ENCODE measurements at places on chromosomes 1 and 21.

DNA sequence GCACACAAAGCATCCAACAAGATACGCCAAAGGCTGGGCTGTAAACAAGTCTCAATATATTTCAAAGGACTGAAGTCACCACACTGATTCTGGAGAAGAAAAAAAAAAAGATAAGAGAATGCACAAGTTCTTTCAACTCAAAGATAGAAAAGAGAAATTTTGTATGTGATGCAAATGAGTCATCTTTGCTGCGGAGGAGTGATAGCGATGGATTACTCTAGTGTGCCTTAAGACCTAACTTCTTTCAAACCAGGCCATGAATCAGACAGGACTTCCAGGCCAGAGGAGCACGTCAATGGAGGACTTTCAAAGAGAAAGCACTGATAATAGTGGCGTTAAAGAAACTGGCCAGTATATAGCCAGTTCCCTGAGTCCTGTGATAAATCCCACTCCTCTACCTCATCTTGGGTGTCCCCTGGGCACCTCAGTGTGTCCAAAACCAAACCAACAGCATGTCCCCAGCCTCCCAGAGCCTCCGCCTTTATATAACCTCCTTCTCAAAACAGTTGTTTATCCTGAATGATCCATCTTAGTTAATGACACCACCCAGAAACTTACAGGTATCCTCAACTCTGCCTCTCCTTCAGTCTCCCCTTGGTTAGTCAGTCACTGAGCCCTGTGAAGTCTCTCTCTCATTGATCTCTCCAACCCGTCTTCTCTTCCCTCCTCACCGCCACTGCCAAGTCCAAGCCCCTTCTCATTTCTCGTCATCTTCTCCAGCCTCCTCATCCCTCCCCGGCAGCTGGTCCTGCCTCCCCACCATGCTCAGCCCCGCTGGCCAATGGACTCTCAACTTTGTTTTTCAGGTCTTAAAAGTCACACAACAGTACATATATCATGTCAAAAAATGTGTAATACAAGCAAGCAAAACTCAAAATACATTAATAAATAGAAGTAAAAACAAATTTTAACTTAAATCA lies 47.2 kb upstream of the IFFO2 start:
- no peak for DNase-seq

- no peak for DNase-seq
These were observed 2.9 kb downstream of the COL9A2 start for GRCh38 chr1:40313958-40314720.

DNA sequence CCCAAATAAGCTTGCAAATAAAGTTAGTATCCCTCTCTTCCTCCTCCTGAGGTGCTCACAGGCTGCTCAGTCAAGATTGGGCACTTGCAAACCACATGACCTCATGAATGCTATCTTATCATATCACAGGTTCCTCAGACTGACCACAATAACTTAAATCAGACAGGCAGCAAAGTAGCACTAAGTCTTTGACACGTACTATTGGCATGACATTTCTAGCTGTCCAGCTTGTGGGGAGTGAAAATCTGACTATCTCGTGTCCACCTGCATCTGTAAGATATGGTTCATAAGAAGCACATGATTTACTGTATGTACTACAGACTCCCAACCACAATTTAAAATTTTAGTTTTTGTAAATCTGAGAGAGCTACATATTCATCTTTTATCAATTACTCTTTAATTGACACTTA lies 58.0 kb upstream of the GFI1 start:
- no peak for DNase-seq

- DNase-seq: no peak
These were observed 160.5 kb downstream of the PLXNA2 start for GRCh38 chr1:208083715-208084085.

DNA sequence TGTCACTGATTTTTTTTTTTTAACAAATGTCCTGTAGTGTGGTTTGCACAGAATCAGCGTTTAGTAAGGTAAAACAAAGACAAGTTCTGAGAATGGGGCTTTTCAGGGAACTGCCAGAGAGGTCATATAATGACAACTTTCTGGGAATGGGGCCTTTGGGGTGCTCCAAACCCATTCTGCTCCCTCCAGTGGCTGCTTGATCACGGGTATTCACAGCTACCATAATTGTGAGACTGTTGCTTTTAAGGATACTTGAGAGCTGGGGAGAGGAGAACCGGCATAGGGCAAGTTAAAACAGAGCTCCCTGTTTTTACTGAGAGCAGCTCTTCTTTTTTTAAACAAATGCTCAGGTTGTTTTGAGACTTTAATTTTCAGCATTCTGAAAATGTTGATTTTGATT lies 48.2 kb downstream of the CYP2J2 start:
- no peak for DNase-seq

DNA sequence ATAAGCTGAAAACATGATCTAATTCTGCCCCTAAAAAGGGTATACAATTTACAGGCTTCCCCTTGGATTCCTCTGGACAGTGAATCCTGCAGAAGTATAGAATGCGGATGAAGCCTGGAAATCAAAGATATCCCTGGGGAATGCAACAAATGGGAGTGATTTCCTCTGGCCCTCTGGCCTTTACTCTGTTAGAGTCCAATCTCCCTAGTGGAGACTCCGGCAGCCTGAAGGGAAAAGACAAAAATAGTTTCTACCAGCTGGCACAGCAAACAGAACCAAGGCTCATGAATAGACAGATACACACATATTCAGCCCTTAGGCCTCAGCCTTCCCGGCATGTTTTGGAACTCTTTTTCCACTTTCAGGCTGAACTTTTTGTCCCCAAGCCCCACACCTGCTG lies 3.9 kb upstream of the LRRC52 start:
- no peak for DNase-seq

- DNase-seq: peak; percentile 18
These were observed 89.7 kb downstream of the DMRTA2 start for GRCh38 chr1:50333595-50333974.

GRCh38 chr1:117137281-117137855 lies 15.8 kb upstream of the TRIM45 start:
- no peak for DNase-seq

GRCh38 chr1:182135946-182136345 lies 74.4 kb upstream of the ZNF648 start:
- DNase-seq: no peak

- DNase-seq: no peak
These were observed 665.5 kb downstream of the PTPRU start for GRCh38 chr1:29901624-29902325.

DNA sequence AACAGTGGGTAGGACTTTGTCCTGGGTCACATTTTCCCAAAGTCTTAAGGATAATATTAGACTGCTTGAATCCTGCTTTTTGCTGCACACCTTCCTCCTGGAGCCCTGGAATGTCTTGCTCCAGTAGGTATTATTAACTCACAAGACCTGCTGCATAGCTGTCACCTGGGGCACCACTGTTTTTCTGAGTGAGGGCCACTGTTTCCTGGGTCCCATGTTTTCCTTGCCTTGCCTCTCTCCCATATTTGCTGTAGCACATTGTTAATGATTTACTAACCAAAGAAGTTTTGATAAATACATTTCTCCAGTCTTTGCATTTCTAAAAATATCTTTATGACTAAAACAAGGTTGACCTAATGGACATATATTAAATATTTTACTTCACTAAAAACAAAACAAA lies 22.5 kb upstream of the FCAMR start:
- DNase-seq: no peak

DNA sequence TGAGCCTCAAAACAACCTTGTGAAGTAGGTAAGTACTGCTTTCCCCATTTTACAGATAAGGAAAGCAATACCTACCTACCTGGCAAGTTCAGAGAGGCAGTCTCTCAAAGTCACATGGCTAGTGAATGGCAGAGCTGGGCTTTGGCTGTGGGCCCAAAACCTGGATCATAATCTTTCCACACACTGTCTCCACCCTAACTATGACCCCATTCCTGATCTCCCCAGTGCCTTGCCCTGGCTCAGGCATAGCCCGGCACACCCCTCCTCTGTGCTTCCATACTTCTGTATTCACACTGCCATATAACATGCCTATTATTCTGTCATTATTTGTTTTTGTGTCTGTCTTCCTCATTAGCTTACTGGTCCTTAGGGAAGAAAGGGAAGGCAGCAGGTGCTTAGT lies 15.9 kb downstream of the GNG12 start:
- DNase-seq: no peak

DNA sequence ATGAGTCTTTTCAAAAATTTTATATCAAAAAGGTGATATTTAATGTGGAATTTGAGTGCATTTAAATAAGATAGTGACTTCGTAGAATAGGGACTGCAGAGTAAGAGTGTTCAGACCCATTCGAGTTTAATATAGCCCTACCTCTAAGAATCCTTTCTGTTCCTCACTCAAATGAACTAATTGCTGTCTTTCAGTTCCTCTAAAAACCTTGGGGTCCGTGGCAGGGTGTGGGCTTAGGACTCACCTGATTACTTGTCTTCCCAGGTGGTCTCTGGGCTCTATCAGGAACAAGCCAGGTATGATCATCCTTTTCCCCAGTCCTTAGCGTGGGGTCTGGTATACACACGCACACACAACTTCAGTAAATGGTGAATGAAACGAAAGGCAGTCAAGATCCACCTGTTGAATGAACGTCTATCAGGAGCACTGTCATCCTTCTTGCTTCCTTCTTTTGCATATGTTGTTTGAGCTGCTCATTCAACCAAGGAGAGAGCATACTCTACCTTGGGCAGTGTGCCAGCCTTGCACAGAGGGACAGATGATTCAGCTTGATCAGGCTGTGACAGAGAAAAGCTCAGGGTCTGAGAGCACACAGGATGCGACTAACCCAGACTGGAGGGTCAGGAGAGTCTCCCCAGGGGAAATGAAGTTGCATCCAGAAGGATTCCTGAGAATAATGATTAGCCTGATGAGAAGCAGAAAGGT lies 1.2 kb upstream of the RNF11 start:
- peak; percentile 96 for DNase-seq

DNA sequence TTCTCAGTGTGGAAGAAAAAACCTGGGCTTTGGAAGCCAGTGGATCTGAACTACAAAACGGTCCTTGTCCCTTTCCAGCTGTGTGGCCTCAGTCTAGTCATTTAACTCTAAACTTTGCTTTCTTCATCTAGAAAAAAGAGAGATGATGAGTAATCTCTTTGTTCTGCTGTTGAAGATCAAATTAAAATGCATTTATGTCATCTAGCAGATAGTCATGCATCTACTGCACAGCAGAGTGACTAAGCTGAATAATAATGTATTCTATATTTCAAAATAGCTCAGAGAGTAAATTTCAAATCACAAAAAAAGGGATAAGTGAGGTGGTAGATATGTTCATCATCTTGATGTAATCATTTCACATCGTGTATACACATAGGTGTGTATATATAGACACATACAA lies 473.2 kb downstream of the DSCAM start:
- DNase-seq: no peak

DNA sequence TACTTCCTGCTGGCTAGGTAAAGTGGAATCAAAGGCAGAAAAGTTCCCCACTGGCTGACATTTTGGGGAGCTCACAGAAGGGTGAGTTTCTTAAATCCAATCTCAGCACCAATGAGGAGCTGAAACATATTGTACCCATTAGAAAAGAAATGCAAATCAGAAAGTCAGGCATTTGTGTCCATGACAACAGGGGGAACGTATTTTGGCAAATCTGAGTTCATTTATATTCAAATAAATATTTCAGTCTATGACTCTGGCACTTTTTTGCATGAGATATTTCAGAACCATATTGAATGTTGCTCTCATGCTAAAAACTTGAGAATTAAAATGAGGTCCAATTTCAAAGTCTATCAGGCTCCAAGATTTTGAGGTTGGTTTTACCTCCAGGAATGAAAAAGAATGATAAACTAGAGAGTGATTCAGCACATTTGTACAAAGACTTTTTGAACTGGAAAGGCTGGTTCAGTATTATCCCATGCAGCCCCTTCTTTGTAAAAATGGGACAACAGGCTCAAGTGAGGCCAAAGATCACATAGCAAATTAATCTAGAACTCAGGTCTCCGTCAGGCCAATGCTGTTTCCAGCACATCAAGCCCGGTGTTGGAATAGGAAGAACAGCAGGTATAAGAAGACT lies 202.2 kb downstream of the RRAGC start:
- DNase-seq: no peak

- no peak for DNase-seq
These were observed 4.9 kb downstream of the LY9 start for GRCh38 chr1:160800645-160801408.

DNA sequence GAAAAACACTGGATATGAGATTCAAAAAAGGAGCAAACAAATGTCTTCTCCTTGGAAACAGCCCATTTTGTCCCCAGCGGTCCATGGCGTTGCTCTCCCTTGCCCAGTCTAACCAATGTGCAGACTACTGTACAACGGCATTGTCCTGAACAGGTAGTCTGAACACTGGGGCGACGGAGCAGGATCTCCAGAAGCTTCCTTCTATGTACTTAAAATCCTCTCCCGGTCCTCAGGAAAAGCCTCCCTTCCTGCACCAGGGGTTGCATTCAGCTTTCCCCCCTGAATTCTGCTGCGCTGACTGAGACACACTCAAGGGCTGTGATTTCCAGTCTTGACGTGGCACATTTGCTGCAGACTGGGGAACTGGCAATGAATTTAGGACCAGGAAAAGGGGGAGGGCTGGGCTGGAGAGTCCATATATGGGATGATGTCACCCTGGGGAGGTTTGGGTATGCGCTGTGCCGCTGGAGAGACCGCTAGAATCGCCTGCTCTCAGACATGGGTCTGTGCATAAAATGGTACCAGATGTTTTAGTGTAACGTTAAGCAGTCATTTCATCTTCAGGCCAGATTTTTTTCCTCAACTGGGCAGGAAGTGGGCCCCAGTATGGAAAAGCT lies 275.9 kb upstream of the C1orf105 start:
- no peak for DNase-seq

DNA sequence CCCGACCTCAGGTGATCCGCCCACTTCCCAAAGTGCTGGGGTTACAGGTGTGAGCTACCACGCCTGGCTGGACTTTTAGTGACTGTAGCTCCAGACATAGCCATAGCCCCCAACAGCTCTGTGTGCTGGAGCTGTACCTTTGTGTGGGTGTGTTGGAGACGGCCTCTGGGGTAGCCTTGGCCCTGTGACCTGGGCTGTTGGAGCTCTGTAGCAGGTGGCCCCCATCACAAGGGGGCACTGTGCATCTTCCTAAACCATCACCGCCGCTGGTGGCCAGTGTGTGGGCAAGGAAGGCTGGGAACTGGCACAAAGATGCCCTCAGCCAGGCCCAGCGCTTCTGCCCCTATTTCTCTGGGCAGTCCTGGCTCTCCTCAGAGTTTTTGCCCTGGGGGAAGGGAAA lies 38.4 kb upstream of the FOXO6 start:
- peak; percentile 33 for DNase-seq

DNA sequence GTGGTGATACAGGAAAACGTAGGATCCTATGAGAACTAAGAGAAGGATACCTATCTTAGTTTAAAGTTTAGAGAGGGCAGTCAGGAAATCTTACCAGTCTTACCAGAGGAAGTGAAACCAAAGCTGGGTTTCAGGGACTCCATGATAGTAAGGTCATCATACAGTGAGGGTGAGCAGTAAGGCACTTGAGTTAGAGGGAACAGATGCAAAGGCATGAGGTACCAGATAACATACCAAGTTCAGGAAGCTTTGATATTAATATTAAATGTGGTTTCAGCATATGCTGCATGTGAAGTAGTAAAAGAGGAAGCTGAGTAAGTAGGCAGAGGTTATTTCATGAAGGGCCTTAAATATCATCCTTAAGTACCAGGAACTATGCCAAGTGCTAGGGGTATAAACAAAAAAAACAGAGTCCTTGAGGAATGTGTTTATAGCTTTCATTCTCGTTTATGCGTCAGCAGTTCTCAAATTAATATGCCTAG lies 16.9 kb downstream of the ATG4C start:
- DNase-seq: no peak

GRCh38 chr1:111463029-111463683 lies 10.6 kb upstream of the C1orf162 start:
- DNase-seq: no peak

All from NCI-H345 (cell line).